Naive thymus-derived CD4-positive, alpha-beta T cell (primary cell): ENCODE measurements at places on chromosomes 1 and 21.

DNA sequence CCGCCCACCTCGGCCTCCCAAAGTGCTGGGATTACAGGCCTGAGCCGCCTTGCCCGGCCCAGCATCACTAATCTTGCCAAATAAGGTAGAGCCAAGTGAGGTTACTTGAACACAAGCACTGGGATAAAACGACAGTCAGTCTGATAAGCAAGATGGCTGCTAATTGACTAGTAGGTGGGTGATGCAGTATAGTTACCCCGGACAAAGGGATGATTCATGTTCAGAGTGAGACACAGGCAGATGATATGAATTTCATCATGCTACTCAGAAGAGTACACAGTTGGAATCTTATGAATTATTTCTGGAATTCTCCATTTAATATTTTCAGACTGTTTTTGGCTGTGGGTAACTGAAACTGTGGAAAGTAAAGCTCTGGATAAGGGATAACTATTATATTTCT is 178.4 kb downstream of the USP25 start:
- no peak overlapping the region for H3K27ac ChIP-seq
- DNase-seq: no peak
- H3K27me3 ChIP-seq: no peaks in the 10 kb centered on the region
- H3K36me3 ChIP-seq: no peaks in the 10 kb centered on the region

GRCh38 chr21:14382486-14382834 is 486 bp downstream of the HSPA13 start:
- H3K4me1 ChIP-seq: peaks cover 8% of the 10 kb centered on the region
- H3K4me3 ChIP-seq: peak overlapping the region; percentile 93
- H3K27me3 ChIP-seq: no peaks in the 10 kb centered on the region
- peak; percentile 45 for DNase-seq
- peak overlapping the region; percentile 91 for H3K27ac ChIP-seq

GRCh38 chr1:10710489-10710888 is 86.0 kb downstream of the CASZ1 start:
- H3K4me1 ChIP-seq: no peaks in the 10 kb centered on the region
- H3K4me3 ChIP-seq: no peak overlapping the region
- H3K27ac ChIP-seq: no peak overlapping the region
- no peaks in the 10 kb centered on the region for H3K27me3 ChIP-seq
- no peak for DNase-seq
- H3K36me3 ChIP-seq: no peaks in the 10 kb centered on the region

DNA sequence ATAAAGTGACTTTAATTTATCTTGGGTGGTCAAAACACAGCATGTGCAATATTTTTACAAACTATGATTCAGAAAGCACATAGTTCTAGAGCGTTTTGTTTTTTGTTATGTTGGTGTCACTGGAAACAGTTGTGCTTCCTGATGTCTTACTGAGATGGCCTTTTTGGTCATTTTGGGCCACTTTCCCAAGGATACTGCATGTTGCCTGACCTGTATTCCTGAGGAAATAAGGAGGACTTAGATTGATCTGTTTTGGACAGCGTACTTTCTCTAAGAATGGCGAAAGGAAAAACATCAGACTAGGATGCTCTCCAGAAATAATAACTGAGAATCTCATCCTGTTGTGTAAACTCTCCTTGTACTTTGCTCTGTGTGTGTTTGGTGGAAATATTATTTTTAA is 451.2 kb downstream of the USP25 start:
- no peaks in the 10 kb centered on the region for H3K27me3 ChIP-seq
- H3K27ac ChIP-seq: no peak overlapping the region
- no peak for DNase-seq
- no peaks in the 10 kb centered on the region for H3K4me1 ChIP-seq
- H3K36me3 ChIP-seq: no peaks in the 10 kb centered on the region
- no peak overlapping the region for H3K4me3 ChIP-seq

DNA sequence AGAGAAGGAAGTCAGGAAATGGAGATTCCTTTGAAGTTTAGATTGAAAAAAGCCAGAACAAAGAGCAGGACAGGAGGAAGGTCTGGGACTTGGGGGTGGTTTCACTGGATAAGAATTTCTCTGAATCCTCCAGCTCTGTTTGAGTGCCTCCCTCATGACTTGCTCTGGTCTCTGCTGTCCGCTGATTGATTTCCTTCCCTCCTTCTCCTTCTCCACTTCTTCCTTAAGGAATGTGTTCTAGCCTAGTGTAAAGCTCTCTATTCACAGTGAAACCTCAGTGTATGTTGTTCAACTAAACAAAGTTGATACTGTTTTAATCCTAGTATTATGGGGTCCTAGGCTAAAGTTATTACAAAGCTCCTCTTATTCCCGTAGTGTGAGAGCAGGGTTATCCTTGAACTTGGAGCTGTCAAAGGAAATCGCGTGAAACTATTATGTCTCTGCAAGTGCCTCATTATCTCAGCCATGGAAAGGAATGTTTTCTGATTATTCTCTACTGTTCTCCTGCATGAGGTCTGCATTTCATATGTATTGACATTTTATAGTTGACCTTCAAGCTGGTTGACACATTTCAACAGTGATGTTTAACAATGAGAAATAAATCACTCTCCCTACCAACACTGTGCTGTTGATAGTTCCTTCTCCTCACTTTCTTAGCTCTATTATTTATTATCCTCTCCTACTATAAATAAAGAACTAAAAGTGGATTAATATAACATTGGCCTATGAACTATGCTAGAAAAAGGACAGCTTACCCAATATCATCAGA is 82.7 kb upstream of the KCTD3 start:
- no peak for DNase-seq
- H3K27ac ChIP-seq: no peak overlapping the region
- no peaks in the 10 kb centered on the region for H3K27me3 ChIP-seq
- no peaks in the 10 kb centered on the region for H3K36me3 ChIP-seq
- H3K4me1 ChIP-seq: no peaks in the 10 kb centered on the region
- H3K4me3 ChIP-seq: no peak overlapping the region

DNA sequence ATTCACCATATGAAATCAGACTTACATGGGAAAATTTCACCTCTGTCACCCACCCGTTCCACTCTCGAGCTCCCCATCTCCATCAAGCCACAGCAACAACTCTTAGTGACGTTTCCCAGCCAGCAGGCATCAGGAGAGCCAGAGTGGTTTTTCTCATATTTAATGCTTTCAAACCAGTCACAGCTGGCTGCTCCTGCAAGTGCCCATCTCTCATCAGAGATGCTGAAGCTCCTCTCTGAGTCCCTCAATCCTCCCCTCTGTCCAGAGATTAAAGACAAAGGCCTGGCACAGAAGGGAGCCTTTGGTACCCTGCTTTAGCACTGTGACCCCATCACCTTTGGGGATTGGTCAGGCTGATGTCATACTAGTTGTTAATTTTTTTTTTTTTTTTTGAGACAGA is 277.3 kb downstream of the DNM3 start:
- H3K4me1 ChIP-seq: peaks cover 13% of the 10 kb centered on the region
- no peaks in the 10 kb centered on the region for H3K36me3 ChIP-seq
- no peak overlapping the region for H3K4me3 ChIP-seq

DNA sequence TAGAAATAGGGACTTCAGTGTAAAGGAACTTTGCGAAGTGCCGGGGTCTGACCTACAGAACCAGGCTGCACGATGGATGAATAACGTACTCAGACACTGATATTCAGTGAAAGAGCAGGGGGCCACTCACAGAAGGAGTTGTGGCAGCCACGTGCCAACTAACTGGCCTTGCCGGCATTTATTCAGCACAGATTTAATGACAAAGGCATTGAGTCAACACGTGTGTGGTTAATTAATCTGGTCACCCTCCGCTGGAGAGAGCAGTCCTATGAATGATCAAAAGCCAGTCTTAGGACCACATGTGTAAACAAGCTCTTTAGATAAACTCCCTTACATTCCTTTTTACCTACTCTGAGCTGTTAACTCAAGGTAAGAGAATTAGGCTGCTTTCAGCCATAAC is 6.2 kb upstream of the B3GALT2 start:
- no peak for DNase-seq
- H3K36me3 ChIP-seq: no peaks in the 10 kb centered on the region
- H3K4me1 ChIP-seq: no peaks in the 10 kb centered on the region
- H3K4me3 ChIP-seq: no peak overlapping the region
- H3K27me3 ChIP-seq: no peaks in the 10 kb centered on the region
- H3K27ac ChIP-seq: no peak overlapping the region

- H3K27ac ChIP-seq: no peak overlapping the region
- H3K4me3 ChIP-seq: no peak overlapping the region
- peaks cover 7% of the 10 kb centered on the region for H3K36me3 ChIP-seq
- H3K4me1 ChIP-seq: peaks cover 75% of the 10 kb centered on the region
- H3K27me3 ChIP-seq: no peaks in the 10 kb centered on the region
- DNase-seq: no peak
Measured at GRCh38 chr1:18945401-18945849, 11.1 kb downstream of the IFFO2 start.

- no peaks in the 10 kb centered on the region for H3K36me3 ChIP-seq
- no peaks in the 10 kb centered on the region for H3K4me1 ChIP-seq
- no peak overlapping the region for H3K27ac ChIP-seq
- no peaks in the 10 kb centered on the region for H3K27me3 ChIP-seq
- DNase-seq: no peak
Measured at GRCh38 chr1:177800400-177801088, 169.3 kb downstream of the SEC16B start.

GRCh38 chr1:21779613-21780521 is 3.1 kb downstream of the USP48 start:
- H3K4me3 ChIP-seq: no peak overlapping the region
- H3K27me3 ChIP-seq: no peaks in the 10 kb centered on the region
- H3K4me1 ChIP-seq: peaks cover 23% of the 10 kb centered on the region

DNA sequence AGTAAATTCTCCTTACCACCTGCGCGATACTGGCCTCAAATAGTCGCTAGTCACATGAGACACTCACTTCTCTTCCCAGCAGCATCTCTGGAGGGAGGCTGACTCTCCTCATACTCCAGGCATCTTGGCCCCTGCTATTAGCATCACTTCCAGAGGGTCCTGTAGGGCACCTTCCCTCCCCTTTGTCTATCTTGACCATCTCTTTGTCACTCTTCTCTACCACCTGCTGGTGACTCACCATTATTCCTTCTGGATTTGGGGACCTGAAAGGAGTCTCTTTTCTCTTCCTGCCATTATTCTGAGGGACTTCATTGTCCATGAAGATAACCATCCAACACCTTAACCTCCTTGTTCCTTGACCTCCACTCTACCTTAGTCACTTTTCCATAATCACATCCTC is 31.7 kb upstream of the GPR37L1 start:
- no peaks in the 10 kb centered on the region for H3K27me3 ChIP-seq
- no peak for DNase-seq
- no peaks in the 10 kb centered on the region for H3K4me1 ChIP-seq
- H3K27ac ChIP-seq: no peak overlapping the region
- no peaks in the 10 kb centered on the region for H3K36me3 ChIP-seq
- no peak overlapping the region for H3K4me3 ChIP-seq
